ENCODE measurements at places on chromosomes 1 and 21. TPM values are rescaled to one million over a fixed set of nuclear protein-coding genes. Genes with fewer than 3 reads are reported as not detected.
A peak's percentile ranks its signal among the peaks of the same experiment; 100 is the strongest.

GRCh38 chr1:168138134-168138533 is 1.4 kb upstream of the GPR161 start:
- no peak for DNase-seq

- no peak for DNase-seq
These were observed 2.8 kb downstream of the MAN1A2 start for GRCh38 chr1:117370071-117370470.

GRCh38 chr1:218281285-218281684 is 3.8 kb upstream of the RRP15 start:
- DNase-seq = no peak

GRCh38 chr1:69743146-69743545 is 175.4 kb downstream of the LRRC7 start:
- DNase-seq = no peak

GRCh38 chr1:38169121-38169520 is 122.5 kb upstream of the POU3F1 start:
- DNase-seq = no peak

DNA sequence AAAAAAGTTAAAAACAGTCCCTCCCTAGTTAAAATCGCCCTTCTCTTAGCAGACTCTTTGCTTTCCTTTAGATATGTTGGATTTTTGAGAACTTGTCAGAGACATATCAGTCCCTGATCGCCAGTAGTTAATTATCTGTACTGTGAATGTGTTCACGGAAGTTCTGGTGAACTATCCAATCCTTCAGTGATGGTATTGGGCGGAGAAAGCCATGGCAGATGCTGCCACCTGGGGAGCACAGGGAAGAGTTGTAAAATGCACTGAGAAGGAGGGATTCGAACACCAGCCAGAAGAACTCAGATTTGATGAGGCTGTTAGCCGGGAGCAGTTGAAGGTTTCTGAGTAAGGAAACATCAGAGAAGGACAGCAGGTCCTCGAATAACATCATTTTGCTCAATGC is 17.5 kb upstream of the KIF14 start:
- DNase-seq = no peak

- no peak for DNase-seq
These were observed 4.6 kb upstream of the TRPM2 start for GRCh38 chr21:44348861-44349260.

- DNase-seq = no peak
These were observed 88.4 kb upstream of the KCNA3 start for GRCh38 chr1:110763149-110763548.

DNA sequence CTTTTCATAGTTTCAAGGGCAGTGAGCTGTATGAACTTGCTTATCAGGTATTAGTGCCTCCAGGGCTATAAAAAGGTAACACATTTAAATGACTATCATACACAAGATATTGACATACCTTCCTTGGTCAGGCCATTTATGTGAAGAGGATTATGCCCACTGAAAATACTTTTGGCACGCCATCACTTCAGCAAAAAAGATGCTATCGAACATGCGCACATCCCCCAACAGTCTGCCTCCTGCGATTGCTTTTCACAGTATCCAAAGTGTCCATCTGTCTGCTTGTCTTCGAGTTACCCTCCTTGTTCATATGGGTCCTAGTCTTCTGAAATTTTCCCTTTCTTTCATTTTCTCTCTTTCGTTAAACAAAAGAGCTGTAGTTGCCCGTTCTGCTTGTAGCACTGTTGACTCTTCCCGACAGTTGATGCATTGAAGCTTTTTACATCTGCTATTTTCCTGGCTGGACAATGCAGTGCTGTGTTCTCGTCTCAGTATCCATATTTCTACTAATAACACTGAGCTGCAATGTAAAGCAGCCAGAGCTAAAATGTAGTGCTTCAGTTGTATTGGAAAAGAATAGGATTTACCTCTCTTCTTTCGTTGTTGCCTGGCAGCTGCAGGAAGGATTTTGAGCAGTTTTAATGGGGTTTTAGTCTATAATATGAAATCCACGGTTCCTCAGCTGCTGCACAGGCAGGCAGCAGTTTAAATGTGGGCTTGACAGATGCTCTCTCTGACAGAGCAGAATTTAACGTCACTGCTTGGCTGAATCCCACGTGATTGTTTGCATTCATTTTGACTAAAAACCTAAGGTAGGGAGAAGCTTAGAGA is at the start of gene B3GALT2:
Gene B3GALT2, minus strand, starts transcription at position 713 of the 831 bp plus-strand sequence. CDS start 5,051 bp downstream, outside the sequence.
- DNase-seq = no peak

- DNase-seq = peak; percentile 82
These were observed 64.6 kb downstream of the UBIAD1 start for GRCh38 chr1:11337580-11338073.

DNA sequence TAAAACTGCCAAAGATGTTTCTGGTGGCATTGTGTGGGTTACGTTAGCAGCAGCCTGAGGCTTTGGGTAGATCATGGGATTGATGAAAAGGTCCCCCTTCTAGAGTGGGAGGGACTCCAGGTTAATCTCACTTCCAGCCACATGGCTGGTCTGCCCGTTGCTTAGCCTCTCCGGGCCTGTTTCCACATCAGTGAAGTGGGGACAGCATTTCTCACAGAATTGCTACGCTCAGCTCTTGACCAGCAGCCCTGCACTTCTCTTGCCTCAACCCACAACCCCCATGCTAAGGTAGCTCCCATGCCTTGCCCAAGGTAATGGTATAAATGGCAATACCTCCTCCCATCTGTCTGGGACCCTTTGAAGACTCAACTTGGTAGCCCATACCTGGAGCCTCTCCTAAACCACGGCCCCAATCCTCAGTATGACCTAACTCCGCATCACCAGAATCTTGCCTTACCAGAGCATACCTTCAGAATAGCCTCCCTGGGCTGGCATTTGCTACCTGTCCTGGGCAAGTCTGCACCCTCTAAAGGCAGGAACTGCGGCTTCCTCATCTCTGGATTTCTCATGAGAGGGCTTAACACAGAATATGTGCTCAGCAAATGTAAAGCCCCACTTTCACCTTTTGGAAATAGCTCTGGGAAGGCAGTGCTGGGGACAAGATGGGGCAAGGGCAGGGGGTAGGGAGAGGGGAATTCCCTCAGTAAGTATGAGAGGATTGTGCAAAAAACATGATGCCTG is 10.9 kb upstream of the GUCA2A start:
- DNase-seq = no peak

- DNase-seq = no peak
These were observed 8.4 kb downstream of the LUZP1 start for GRCh38 chr1:23159963-23160877.

GRCh38 chr1:207815913-207816291 is 64.0 kb downstream of the CD46 start:
- no peak for DNase-seq

DNA sequence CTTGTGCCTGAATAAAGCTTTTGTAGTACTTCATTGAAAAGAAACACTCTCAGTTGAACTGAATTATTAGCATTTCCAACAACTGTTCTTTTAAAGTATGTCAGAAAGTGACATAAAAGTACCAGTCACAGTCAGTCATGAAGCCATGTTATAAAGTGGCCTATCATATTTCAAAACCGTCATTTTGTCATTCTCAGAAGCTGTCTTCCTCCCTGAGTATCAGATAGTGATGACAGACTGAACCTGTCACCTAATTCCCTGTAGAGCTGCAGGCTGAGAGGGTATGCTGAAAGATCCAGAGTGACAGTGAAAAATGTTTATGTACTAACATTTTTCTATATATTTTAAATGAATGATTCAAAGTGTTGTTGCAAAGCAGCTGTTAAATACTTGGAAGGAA is 1121.7 kb upstream of the PRMT6 start:
- no peak for DNase-seq

DNA sequence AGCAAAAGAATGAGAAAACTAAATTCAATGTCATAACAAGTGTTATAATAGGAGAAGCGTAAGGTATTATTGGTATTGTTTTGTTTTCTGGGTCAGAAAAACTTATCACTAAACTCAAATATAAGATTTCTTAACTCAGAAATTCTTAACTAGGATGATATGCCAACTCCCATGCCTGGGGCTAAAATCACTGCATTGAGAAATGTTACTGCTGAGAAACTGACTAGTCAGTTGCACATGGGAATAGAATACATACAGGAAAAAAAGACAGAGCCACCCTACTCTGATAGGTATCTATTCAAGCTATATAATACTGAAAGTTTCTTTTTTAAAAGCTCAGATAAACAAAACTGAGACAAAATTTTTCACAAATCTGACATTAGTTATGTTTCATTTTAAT is 56.3 kb downstream of the PRPF38A start:
- DNase-seq = no peak

GRCh38 chr1:87103074-87103473 is 188.6 kb downstream of the HS2ST1 start:
- DNase-seq = no peak

GRCh38 chr1:162725301-162725837 is 65.1 kb upstream of the HSD17B7 start:
- no peak for DNase-seq

GRCh38 chr1:224707843-224708725 is 92.0 kb downstream of the CNIH3 start:
- no peak for DNase-seq

- no peak for DNase-seq
These were observed 5.7 kb upstream of the TNR start for GRCh38 chr1:175749075-175749474.

GRCh38 chr21:45114072-45114471 is 39.7 kb downstream of the ADARB1 start:
- DNase-seq = no peak

GRCh38 chr1:19400192-19400611 is 85.1 kb downstream of the CAPZB start:
- no peak for DNase-seq

DNA sequence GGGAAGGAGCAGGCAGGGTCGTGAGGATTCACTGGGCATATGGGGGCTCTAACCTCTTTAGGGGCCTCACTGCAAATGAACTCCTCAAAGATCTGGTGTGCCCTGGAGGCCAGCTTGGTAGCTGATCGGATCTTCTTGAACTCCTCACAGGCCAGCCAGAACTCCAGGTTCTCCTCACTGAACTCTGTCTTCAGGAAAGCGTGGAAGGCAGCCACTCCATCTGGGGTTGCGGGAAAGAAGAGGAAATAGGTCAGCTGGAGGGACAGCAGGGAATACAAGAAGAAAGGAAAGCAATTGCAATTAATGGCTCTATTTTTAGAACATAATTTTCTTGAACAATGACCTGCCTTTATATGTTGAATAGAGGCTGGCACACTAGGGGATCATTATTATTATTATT is 2.3 kb downstream of the RGS16 start:
- DNase-seq = no peak

- DNase-seq = no peak
These were observed 18.3 kb upstream of the PADI4 start for GRCh38 chr1:17289721-17290120.

GRCh38 chr1:62590255-62590969 is 6.9 kb upstream of the ANGPTL3 start:
- DNase-seq = no peak

DNA sequence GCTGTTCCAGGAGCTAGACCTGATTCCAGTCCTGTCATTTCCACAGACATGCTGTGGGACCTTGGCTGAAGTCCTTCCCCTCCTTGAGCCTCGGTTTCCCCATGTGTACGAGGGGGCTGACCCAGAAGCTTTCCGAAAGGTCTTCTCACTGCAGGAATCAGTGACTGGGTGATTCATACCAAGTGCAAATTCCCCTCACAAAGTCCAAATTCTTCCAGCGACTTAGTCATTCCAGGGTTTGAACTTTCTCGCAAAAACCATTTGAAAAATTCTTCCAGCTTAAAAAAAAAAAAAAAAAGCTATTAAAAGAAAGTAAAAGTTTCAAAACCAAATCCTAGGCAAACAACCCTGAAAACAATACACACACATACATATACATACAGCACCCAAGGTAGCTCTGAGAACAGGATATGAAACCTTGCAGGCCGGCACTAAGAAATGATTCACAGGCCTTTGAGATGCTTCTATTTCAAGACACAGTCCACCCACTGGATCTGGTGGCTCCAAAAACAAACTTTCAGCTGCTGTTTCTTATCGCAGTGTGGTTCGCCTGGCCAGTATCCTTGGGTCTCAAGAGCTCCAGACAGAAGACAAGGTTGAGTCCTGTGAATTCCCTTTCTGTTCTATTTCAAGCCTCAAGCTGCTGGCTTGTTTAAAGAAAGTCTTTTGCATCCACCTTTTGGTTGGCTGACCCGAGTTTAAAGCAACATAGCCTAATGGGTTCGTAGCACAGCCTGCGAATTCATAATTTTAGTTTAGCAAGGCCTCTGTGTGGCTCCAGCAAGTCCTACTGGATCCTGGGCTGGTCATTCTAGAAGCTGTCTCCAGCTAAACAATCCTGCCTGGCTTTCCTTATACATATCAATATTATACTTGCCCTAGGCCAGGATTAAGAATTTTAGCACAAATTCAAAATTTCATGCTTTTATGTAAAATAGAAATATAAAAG is 18.0 kb upstream of the ID3 start:
- no peak for DNase-seq

- DNase-seq = no peak
These were observed 6.9 kb upstream of the TRIM62 start for GRCh38 chr1:33188572-33189275.

DNA sequence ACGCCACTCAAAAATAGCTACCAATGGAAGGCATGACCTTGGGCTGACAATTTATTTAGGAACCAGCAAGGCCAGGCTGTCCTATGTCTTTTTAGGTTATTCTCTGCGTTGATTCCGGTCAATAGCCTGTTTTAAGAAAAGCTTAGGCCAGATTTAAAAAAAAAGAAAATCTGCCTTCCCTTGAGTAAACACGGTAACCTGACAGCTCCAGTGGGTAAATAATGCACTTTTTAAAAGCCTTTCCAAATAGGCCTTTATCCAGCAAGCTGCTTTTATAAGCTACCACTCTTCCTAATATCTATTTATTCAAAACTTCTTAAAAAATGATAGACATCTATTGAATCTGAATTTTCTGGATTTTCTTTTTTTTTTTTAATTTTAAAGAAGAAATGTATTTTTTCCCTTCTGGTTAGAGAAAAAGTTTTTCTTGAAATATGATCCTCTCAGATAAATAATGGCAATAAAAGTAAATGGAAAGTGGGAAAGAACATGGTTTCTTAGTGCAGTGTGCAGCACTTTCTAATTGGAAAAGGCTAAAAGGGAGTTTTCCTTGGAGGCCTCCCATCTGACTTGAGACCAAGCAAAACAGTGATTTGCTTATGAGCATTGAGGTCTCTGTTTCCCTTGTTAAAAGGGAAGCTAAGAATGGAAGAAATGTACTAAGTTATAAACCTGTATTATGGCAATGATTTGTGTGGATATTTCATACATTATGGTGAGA is 281.0 kb upstream of the RUNX1 start:
- DNase-seq = no peak

DNA sequence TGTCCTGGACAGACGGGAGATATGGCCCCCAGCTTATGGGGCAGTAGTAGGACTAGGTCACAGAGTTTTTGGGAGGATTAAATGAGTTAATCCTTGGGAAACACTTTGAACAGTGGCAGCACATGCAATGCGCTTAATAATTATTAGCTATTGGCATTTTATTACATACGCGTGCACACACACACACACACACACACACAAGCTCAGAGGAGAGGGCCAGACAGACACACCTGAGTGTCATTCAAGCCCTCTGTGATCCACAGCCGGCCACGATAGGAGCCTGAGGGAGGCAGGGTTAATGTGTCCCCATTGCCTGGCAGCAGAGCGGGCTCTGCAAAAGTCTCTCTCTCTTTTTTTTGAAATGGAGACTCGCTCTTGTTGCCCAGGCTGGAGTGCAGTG is 37.9 kb downstream of the EPHA2 start:
- DNase-seq = no peak

Gene CR2
- 4.4 TPM for total RNA-seq

Gene LZIC
- 14.8 TPM for total RNA-seq

Gene AUNIP
- total RNA-seq = 24.1 TPM

Gene BRDT
- total RNA-seq = 0.19 TPM

Gene SLC1A7
- total RNA-seq = not detected

Gene CORT
- 0.16 TPM for total RNA-seq

Gene NTMT2
- total RNA-seq = not detected

Gene IL24
- not detected for total RNA-seq

Gene NVL
- 35.3 TPM for total RNA-seq

Gene S100A14
- total RNA-seq = not detected
